Activated CD8-positive, alpha-beta T cell treated with anti-CD3 and anti-CD28 coated beads for 36 hours (primary cell): ENCODE measurements at places on chromosomes 3 and 15. TPM values are rescaled to one million over a fixed set of nuclear protein-coding genes. Genes with fewer than 3 reads are reported as not detected.

ACKR4 gene
- total RNA-seq: not detected

DNA sequence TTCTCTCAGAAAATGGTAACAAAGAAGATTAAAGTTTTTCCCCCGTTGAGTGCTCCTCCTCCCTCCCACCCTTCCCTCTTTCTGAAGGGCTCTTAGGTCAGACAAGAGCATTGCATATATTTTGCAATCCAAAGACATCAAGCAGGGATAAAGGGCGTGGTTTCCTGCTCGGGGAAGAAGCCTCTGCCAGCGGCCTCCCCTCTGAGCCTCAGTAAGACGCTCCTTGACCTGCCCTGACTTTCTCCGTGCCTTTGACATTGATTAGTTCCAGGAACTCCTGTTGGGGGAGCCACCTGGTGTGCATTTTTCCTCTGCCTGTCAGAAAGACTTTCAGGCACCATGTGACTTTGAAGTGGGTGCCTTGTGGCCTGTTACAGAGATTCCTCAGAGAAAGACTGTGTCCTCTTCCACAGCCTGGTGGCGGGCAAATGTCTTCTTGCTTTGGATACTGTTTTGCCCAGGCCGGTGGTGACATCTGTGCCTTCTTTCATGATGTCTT lies 87.2 kb upstream of the TBL1XR1 start:
- H3K4me3 ChIP-seq: no peak overlapping the region
- H3K36me3 ChIP-seq: peaks cover 4% of the 10 kb centered on the region
- peak; percentile 79 for DNase-seq
- peaks cover 24% of the 10 kb centered on the region for H3K4me1 ChIP-seq

DNA sequence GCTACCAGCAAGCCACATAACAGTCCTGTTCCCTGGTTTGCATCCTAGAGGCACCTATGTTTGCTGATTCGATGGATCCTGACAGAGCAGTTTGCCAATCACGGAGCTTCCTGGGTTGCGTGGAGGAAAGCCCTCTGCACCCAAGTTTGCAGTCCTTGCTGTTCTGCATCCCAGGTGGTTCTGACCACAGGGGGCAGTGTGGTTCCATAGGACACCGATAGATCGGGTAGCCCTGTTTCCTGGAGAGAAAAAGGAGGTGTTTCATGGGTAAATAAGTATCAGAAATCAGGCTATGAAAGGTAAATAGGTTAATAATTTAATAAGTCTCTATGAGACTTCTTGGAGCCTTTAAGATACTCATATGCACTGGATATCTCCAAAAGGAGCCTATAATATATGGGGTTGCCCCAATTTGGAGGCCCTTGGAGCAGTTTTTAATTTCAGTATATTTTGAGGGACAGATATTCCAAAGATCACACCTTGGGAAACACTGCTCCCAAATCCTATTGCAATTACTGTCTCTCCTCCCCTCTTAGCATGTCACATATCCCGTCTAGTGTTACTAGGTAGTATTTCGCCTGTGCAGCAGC lies 194.6 kb upstream of the TPM1 start:
- H3K27me3 ChIP-seq: peaks cover 7% of the 10 kb centered on the region
- H3K27ac ChIP-seq: no peak overlapping the region
- H3K4me1 ChIP-seq: no peaks in the 10 kb centered on the region
- H3K4me3 ChIP-seq: no peak overlapping the region
- DNase-seq: peak; percentile 81

- no peak for DNase-seq
- peaks cover 1% of the 10 kb centered on the region for H3K27me3 ChIP-seq
- no peak overlapping the region for H3K4me3 ChIP-seq
- H3K36me3 ChIP-seq: no peaks in the 10 kb centered on the region
- no peak overlapping the region for H3K27ac ChIP-seq
These were observed 71.8 kb upstream of the SNRPA1 start for GRCh38 chr15:101366853-101367252.

- peaks cover 18% of the 10 kb centered on the region for H3K36me3 ChIP-seq
- no peaks in the 10 kb centered on the region for H3K27me3 ChIP-seq
- no peak for DNase-seq
- H3K4me1 ChIP-seq: peaks cover 8% of the 10 kb centered on the region
- no peak overlapping the region for H3K4me3 ChIP-seq
These were observed 96.9 kb downstream of the VGLL4 start for GRCh38 chr3:11546657-11547302.
